Stimulated activated CD8-positive, alpha-beta memory T cell treated with anti-CD3 and anti-CD28 coated beads, Interleukin-12 subunit alpha, Interleukin-12 subunit beta, amount 100 ng/mL, for 1 hour (primary cell): ENCODE measurements at places on chromosomes 4 and X.

- DNase-seq: no peak
Observed at GRCh38 chr4:3452376-3452775, 10.6 kb downstream of the HGFAC start.

DNA sequence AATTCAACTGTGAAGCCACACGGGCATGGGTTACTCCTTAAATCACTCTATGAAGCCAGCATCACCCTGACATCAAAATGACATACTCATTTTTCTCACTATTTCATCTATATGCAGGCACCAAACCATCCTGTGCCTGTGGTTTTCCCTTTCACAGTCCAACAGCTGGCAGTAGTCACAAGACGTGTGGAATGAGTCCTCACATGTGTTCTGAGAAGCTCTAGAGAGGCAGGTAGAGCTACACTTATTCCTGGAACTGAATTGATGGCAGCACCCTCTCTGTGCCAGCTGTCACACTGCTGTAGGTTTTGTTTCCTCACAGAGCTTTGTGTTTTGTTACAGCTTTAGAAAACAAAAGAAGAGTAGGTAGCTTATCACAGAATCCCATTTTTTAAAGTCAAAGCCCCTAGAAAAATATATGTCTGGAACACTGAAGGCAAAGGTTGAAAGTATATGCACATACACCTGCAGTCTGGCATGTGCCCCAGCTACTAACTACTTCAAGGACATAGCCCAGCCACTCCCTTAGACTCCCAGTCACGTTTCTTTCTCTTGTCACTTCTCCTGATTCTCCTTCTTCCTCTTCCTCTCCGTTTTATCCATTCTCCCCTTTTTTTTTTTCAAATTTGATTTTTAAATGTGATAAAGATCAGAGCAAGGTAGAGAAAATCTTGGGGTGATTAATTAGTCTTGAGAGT is 107.1 kb downstream of the ANXA10 start:
- DNase-seq: no peak

- DNase-seq: no peak
Observed at GRCh38 chr4:2451821-2452785, 16.8 kb upstream of the RNF4 start.

DNA sequence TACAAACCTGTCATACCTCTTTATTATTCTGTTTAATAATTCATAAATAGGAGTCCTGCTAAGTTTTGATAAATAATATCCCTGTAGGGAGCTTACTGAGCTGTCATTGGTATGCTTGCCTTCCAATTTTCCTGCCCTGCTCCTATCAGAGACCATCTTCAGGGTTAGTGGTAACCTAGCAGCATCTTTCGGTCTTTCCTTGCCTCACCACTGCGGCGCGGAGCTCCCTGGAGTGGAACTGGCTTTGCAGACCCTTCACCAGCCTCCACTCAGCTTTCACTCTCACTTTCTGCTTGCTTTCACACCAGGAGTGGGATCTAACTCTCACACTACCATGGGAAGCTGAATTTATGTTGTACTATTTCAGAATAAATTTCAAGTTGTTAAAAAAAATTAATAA is 481.7 kb upstream of the ATOH1 start:
- no peak for DNase-seq

GRCh38 chrX:19030805-19031204 is 46.9 kb upstream of the PHKA2 start:
- DNase-seq: no peak

DNA sequence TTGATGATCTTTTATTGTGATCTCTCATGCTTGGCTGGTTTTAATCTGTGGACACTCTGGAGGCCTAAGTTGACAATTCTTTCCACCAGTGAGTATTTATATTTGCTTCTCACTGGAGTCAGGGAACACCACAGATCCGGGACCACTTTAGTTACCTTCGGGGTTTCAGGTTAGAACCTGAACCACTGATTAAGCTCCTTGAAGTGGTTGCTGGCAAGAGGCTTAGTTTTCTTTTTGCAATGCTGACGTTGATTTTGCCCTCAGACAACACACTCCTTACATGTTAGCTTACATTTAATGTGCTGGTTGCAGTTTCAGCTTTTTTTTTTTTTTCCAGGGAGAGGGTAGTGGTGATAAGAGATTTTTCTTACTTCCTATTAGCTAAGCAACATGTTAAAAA is 10.5 kb upstream of the ZNF330 start:
- no peak for DNase-seq
